ENCODE measurements at places on chromosomes 12 and 14.

DNA sequence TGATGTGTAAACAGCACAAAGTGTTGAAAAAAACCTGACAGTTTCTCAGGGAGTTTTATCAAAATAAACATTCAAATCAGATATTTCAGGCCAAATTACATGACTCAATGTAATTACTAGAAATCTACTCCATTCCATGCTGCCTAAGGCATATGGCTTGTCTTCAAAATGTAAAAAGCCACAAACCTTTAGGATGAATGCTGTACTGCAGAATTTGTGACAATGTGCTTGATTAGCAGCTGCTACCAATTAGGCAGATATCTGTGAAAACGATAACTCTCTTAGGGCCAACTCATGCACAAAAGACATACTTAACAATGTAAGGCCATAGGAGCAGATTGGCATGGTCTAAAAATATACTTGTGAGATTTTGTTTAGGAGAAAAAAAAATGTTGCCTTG is 267.0 kb downstream of the DACT1 start:
- no peak for DNase-seq

GRCh38 chr14:74459289-74459946 is 33.4 kb upstream of the SYNDIG1L start:
- DNase-seq = no peak

DNA sequence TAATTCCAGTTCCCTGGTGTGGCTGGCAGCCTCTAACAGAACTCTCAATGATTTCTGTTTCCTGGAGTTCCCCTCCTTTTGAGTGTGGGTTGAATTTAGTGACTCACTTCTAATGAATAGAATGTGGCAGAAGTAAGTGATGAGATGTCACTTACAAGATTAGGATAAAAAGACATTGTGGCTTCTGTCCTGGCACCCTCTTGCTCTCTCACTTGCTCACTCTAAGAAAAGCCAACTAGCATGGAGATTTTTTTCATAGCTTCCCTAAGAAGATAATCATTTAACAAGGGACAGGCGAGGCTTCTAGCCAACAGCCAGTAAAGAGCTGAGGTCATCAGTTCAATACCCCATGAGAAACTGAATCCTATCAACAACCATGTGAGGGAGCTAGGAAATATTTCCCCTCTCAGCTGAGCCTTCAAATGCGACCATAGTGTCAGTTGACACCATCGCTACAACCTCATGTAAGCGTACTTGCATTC is 156.7 kb downstream of the TMTC3 start:
- no peak for DNase-seq

DNA sequence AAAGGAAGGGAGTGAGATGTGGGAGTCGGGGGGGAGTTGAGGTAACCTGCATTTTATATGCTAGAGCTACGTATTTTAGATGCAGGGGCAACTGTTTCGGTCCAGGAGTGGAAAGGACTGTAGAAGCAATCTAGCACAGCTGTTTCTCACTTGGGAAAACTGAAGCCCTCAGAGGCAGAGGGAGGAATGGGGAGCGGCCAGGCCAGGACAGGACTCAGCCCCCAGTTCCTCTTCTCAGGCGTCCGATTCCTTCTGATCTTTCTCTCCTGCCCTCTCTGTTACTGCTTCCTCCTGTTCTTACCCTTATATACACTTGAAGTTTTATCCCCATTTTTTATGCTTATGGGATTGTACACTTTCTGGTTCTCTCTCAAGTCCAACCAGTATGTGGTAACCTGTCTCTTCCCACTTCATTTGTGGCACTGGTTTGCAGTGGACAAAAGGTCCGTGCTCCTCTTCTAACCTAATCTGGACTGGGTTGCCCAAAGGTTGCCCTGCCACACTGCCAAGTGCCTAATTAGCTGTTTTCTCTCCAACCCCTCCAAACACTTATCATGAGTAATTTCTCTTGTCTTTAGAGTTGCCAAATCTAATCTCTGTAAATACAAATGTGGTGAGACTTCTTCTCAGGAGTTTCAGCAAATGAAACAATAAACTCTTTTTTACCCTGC is 16.2 kb downstream of the LPCAT3 start:
- no peak for DNase-seq

DNA sequence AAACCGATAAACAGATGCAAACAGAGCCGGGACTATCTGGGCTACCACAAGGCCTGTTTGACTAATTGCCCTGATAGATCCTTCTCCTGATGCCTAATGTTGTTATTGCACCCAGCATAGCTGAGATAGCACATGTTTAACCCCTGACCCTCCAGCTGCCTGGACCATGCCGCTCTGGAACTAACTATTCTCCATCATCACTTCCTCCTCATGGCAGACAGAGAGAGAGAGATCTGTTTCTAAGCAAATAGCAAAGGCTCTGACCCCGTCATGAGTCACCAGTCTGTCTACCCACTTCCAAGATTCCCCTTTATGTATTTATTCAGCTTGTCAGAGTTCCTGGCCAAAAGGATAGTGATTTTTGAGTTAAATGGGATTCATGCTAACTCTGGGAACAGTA is 58.2 kb upstream of the FLRT2 start:
- no peak for DNase-seq

GRCh38 chr12:122523846-122524718 is 2.7 kb downstream of the RSRC2 start:
- no peak for DNase-seq

Measured in activated naive CD8-positive, alpha-beta T cell treated with anti-CD3 and anti-CD28 coated beads, Interleukin-2, amount 50 U/mL, for 16 hours (primary cell).